Daoy (cell line): ENCODE measurements at places on chromosomes 3 and 15. TPM values are rescaled to one million over a fixed set of nuclear protein-coding genes. Genes with fewer than 3 reads are reported as not detected.
A peak's percentile ranks its signal among the peaks of the same experiment; 100 is the strongest.

DNA sequence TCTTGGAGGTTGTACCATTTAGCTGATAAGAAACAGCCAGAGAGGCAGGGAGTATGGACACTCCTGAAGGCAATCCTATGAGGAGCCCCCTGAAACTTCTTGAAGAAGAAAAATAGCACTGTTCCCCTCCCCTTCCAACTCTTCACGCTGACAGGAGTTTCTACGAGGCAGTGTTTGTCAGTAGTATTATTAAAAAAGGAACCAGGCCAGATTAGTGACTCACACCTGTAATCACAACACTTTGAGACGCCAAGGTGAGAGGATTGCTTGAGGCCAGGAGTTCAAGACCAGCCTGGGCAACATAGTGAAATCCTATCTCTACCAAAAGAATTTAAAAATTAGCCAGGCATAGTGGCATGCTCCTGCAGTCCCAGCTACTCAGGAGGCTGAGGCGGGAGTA lies 38.7 kb downstream of the WWTR1 start:
- no peak for DNase-seq

Gene SLC27A2
- total RNA-seq, result 1.1 and 1.3 TPM in 2 replicates

DNA sequence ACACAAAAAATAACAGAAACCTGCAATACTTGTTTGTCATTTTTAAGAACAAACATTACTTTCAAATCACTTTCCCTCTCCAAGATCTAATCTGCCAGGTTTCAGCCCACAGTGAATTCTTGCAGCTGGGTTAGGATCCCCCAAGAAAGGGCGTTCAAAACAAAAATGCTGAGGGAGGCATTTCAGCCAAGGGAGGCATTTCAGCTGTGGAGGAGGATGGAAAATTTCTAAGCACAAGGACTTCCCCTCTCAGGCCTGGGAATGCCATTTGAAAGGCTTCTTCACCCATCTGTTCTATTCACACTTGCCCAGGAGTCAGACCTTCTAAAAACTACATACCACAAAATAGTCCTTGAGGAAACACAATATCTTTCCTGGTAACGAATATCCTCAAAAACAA lies 69.1 kb downstream of the P3H2 start:
- DNase-seq, result no peak

Gene PP2D1
- not detected in 2 replicates for total RNA-seq

DNA sequence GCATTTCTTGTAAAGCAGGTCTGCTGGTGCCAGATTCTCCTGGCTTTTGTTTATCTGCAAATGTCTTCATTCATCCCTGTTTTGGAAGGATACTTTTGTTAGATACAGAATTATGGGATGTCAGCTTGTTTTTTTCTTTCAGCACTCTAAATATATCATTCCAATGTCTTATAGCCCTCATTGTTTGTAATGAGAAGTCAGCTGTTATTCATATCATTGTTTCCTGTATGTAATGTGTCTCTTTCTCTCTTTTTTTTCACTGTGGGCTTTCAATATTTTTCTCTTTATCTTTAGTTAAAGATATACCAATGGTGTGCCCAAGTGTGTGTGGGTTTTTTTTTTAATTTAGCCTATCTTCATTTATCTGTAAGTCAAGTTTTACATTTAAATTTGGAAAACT lies 65.6 kb upstream of the DCP1A start:
- no peak for DNase-seq

Gene CHRM5
- 0.36 TPM in 1 of 2 replicates, not detected in the other for total RNA-seq

Gene CAND2
- total RNA-seq, result 1.4 and 3.7 TPM in 2 replicates

Gene SEMA6D
- 0.12 and 0.40 TPM in 2 replicates for total RNA-seq

DNA sequence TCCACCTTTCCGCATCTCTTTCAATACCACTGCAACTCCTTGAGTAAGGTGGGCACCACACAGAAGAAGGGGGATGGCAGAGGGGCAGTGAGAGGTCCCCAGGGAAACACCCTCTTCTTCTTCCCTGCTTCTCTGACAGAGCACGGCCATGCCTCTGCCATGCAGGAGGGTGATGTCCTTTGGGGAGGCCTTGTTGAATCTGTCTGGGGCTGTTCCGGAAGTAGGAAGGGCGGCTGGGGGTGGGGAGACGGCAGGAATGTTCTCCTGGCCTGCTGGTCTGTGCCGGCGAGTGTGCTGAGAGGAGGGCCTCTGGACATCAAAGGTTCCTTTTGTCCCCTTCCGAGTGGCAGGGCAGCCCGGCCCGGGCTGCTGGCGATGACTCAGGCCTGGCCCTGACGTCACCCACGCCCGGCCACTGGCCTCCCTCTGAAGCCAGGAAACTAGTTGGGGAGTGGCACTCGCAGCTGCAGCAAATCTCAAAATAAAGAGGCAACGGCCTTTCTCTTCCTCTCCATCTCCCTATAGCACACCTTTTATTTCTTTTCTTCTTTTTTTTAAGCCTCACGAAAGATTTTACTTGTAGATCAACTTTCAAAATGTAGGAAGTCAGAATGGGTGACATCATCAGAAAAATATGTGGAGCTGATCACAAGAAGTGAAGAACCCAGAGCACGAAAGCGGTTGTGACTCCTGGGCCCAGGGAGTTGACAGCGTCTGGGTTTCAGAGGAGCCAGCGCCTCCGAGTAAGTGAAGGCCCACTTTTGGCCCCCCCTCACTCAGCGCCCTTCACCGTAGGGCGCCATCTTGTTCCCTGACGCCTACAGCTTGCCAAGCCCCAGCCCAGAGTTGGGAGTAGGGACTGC lies at the start of gene ZBTB38:
TSS of gene ZBTB38 (plus strand) at position 443 of the 863 bp plus-strand sequence. CDS start 73,885 bp downstream, outside the sequence.
- DNase-seq, result peak; percentile 97

GRCh38 chr15:66593219-66593780 lies 27.5 kb upstream of the LCTL start:
- no peak for DNase-seq

DNA sequence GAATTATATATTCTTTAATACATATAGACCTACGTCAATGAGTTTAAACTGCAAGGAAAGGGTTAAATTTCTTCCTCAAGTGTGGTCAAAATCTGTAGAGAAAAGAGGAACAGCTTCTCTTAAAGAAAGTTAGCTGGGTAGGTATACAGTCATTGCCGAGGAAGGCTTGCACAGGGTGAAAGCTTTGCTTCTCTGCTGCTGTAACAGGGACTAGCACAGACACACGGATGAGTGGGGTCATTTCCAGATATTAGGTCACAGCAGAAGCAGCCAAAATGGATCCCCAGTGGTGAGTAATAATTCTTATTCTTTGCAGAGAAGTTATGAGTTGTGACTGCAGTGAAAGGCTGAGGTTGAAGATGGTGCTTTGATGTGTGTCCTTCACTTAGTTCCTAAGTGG lies at the start of gene CD86:
TSS of gene CD86 (plus strand) at position 148 of the 400 bp plus-strand sequence. CDS start at position 276, 128 bp downstream.
- no peak for DNase-seq

Gene DLEC1
- total RNA-seq, result not detected in 2 replicates

- DNase-seq, result no peak
These were observed 49.3 kb upstream of the CA12 start for GRCh38 chr15:63430766-63431451.

GRCh38 chr15:92288755-92289154 lies 104.9 kb upstream of the ST8SIA2 start:
- no peak for DNase-seq

- DNase-seq, result no peak
These were observed 1389.8 kb upstream of the ALCAM start for GRCh38 chr3:103976931-103977339.

DNA sequence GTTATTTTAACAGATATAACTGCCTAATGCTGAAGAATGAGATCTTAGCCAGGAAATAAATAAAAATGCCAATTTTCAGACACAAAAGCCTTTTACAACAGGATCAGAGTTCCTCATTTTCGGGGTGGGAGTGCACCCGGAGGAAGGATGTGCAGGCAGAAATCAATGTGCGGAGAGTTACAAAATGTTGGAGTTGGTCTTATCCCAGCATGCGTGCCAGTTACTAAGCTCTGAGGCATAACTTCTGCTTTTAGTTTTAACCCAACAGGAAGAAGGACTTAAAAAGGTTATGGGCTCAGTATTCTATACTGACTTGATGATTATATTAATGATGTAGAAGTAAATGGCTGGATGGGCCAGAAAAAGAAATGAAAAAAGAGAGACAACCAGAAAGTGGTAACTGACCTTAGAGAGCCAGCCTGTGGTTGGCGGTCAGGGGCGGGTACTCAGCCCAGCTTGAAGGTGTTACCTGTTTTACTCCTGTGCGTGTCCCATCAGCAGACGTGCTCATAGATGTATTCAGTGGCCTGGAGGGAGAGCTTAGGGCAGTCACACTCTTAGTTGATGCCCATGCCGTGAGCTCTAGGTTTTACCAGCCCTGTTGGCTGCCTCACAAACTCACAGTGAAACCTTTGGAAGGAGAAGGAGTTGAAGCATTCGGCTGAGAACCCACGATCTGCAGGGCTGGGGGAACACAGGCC lies 164.7 kb downstream of the SV2B start:
- no peak for DNase-seq

Gene PTH1R
- total RNA-seq, result not detected in 2 replicates

GRCh38 chr3:71184252-71184651 lies 399.3 kb downstream of the FOXP1 start:
- no peak for DNase-seq

- no peak for DNase-seq
These were observed 452.5 kb downstream of the RAP2B start for GRCh38 chr3:153614563-153614962.

Gene SELENOS
- total RNA-seq, result 68.7 and 88.6 TPM in 2 replicates

Gene ZNF639
- 61.1 and 63.6 TPM in 2 replicates for total RNA-seq

DNA sequence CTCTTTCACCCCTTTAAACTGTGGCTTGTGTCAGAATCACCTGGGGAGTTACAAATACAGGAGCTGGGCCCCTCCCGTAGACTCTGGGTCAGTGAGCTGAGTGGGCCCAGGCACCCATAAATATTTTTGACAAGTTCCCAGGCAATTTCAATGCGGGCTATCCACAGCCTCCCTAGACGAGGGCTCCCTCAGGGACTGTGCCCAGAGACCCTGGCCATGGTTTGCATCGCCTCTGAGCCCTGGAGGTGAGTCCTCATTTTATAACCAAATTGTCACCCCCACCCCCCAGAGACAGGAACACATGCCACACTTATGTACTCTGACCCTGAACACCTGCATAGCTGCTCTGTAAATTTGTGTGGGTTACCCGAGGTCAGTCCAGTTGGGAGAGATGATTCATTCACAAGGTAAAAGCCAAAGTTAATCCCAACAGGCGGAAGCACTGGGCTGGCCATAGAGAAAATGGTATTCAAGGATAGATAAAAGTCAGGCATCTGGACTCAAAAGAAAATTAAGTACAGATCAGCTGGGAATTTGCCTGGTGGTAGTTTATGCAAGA lies 146.5 kb upstream of the SLC6A11 start:
- DNase-seq, result no peak

DNA sequence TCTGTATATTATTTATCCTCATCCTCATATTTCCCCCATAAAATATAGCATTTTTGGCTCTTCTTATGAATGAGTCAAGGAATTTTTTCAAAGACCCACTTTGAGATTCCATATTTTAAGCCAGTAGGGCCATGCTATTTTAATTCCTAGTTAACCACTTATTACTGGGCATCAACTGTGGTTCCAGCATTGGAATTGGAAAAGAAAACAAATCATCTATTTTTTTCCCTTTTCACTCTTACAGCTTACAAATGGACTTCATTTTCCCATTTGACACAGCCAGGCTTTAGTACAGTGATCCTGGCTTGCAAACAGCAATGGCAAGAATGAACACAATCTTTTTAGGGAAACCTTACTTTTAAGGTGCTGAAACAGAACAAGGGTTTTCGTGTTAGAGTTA lies 19.4 kb upstream of the PLCL2 start:
- no peak for DNase-seq

DNA sequence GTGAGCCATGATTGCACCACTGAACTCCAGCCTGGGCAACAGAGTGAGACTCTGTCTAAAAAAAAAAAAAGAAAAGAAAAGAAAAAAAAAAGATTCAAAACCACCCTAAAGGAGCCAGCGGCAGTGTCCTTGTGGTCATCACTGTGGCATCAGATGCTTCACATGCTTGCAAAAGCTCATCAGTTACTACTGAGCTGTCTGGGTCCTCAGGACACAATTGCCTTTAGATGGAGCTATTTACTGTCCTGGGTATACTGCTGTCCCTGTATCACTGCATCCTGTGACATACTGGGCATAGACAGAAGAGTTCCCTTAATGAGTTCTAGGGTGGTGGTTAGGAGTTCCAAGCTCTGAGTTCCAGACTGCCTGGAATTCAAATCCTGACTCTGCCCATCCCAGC lies 85.8 kb downstream of the LINGO1 start:
- no peak for DNase-seq

DNA sequence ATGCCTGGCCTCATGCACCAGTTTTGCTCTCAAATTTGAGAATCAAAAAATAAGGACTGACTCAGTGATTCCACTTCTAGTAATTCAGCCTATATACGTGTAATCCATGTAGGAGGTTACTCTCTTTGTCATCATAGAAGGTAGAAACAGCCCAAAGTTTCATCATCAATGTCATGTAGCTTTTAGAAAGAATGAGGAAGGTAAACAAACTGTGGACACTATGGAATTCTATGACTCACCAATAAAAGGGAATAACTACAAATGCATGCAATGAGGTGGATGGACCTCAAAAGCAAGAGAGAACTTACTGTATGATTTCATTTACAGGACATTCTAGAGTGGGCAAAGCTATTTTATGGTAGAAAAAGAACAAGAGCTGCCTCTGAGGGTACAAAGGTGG lies 93.2 kb upstream of the LRIG1 start:
- DNase-seq, result peak; percentile 52

DNA sequence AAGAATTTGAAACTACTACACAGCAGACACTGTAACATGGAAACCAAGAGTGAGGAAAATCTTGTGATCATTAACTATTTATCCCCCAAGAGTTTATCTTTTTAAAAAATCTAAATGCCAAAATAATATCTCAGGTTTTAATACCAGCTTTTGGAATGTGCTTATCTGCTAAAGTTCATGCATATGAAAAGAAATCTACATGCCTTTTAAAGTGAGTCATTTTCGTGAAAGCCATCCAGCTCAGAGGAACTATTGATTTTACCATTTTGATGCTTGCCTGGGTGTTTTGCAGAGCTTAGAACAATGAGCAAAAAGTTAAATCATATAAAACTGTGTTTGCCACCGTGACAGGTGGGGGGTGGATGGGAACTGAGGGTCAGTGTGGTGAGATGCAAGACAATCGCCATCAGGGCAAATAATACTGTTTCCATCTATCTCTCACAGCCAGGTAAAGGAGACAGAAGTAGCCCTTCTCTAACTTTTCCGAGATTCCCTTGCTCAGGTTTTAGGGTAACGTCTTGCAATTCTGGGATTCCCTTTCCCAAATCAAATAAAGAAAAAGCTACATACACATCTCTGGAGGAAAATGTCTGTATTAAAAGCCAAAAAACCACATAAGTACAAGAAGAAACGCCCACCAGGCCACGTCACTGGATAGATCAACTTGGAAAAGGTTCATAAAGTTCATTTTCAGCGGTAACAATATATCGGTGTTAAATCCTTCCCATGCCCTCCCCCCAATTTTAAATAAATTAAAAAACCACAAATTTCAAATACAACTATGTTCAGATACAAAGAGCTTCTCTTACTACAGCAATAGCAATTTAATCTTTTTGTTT lies 2.0 kb downstream of the TMEM158 start:
- peak; percentile 42 for DNase-seq

DNA sequence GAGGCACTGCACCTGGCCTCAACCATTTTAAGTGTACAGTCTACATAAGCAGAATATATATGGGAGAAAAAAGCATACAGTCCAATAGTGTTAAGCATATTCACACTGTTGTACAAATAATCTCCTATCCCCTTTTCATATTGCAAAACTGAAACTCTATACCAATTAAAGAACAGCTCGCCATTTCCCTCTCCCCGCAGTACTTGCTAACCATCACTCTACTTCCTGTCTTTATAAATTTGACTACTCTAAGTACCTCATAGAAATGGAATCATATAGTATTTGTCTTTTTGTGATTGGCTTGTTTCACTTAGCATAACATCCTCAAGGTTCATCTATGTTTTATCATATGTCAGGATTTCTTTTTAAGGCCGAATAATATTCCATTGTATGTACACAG lies 21.6 kb upstream of the TASOR start:
- DNase-seq, result no peak

Gene ROPN1B
- total RNA-seq, result 0.27 and 0.46 TPM in 2 replicates
